ENCODE measurements at places on chromosomes 5 and 9.

DNA sequence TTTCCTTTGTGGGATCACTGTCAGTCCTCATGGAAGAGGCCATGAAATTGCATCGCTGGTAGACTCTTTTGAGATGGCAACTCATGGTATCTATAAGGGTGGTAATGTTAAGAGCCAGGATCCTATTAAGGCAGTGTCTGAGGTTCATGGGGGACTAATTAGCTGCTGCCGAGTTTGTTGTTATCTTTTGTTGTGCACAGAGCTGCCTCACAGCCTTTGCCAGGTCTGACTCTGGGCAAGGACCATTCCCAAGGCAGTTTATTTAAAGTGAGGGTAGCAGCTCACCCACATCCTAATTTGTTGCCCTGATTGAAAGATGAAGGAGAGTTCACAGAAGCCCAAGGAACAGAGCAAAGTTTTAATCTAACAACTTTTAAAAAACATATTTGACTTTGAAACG lies 7.9 kb downstream of the SMARCA2 start:
- no peak for DNase-seq

DNA sequence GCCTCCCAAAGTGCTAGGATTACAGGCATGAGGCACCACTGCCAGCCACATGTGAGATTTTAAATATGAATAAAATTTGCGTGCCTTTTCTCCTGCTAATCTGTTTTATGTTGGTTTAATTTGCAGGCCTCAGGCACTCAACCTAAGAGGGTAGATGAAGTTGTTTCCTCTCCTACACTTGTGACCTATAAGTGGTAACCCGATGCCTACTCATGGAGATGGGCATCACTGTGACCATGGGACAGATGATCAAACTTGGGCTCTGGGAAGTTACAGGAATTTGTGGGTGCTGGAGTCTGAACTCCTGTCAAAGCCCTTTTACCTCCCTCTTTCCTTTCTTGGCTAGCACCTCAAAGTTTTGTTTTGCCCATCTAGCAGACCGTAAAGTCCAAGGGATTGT lies 1.1 kb downstream of the SLC28A3 start:
- no peak for DNase-seq

- DNase-seq, result no peak
Measured at GRCh38 chr9:93634311-93635185, 58.2 kb downstream of the PHF2 start.

GRCh38 chr9:127558581-127559246 lies 53.4 kb upstream of the STXBP1 start:
- no peak for DNase-seq

DNA sequence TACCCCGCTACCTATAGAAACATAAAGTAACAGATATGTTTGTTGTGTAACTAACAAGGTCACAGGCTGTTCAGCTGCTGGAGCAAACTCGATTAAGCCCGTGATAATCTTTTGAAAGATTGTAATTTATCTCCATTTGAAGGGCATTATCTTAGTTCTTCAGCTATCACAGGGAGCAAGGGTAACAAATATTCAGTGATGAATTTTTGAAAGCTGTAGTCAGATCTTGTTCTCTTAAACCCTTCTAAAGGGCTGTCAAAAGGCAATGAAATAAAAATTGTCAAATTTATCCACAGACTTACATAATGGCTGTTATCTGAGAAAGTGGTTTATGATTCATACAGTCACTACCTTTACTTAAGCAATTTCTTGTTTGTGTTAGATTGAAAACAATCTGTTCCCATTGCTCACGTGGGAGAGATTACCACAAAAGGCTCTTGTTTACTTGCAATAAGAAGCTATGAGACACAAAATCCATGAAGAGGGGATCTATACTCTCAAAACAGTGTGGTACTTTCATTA lies 78.3 kb upstream of the ZNF608 start:
- no peak for DNase-seq

GRCh38 chr9:134647359-134648080 lies 5.9 kb downstream of the COL5A1 start:
- DNase-seq, result no peak

DNA sequence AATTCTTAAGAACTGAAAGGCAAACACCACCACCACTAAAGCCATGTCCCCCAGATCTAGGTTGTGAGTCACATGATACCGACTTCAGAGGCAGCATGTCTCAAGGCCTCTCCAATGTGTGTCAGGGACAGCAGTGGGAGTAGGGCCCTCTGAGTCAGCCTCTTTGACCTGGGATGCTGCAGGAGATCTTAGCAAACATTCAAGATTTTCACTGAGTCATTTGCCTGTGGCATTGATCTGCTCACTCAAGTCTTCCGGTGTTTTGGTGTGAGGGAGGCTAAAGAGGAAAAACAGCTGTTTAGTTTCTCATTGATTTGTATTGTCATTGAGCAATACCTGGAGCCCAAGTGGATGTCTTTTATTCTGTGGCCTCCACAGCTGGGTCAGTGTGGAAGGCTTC lies 36.1 kb downstream of the TMC1 start:
- DNase-seq, result peak; percentile 54

- DNase-seq, result no peak
Measured at GRCh38 chr5:3741374-3741770, 145.7 kb downstream of the IRX1 start.

DNA sequence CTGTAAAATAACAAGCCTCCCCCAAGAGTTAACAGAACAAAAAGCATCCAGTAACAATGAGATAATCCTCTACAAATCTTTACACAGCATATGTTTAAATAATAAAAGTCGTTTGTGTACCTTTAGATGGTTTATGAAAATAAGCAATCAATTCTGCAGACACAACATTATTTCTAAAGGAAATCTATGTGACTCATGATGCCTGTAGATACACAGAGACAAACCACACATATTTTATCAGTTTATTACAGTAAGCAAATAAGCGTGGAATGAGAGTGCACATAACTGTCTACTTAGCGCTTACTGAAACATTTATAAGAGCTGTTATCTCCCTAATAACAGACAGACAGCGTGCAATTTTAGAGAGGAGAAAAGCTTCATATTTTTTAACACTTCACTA lies 243.6 kb downstream of the AP3B1 start:
- no peak for DNase-seq

DNA sequence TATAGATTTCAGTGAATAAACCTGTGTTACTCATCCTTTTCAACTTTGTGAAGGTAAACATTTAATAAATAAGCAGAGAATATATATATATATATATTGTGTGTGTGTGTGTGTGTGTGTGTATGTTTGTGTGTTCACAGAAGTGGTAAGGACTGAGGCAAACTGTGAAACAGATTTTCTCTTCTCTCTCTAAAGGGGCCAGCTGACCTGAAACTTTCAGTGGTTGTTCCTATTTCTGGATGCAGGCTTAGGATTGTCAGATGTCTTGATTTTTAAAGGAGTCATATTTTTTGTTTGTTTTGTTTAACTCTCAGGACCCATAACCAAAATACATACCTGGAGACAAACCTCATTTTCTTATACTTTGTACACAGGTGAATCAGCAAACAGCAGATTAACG lies 714.9 kb upstream of the MEF2C start:
- no peak for DNase-seq

- no peak for DNase-seq
Measured at GRCh38 chr5:42751044-42751443, 5.6 kb upstream of the CCDC152 start.

GRCh38 chr9:134193912-134194535 lies 29.7 kb upstream of the RNU6ATAC start:
- no peak for DNase-seq

- DNase-seq, result no peak
Measured at GRCh38 chr9:34689116-34689470, 2.0 kb downstream of the CCL19 start.

DNA sequence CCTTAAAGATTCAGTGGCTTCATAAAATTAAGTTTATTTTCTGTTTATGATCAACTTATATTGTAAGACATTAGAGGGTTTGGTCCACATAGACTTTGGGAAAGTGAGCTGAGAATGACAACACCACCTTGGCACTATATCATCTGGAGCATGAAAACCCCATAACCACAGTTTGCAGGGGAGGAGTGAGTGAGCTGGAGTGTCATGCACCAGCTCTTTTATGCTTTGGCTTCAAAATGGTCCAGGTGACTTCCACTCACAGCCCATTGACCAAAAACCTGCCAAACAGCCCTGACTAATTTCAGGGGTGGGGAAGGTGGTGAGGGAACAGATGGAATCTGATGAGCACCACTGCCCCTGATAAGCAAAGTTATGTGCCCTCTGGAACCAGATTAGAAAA lies 295.8 kb downstream of the DMRTA1 start:
- no peak for DNase-seq

- DNase-seq, result no peak
Measured at GRCh38 chr5:149902177-149902576, 42.4 kb downstream of the PDE6A start.

DNA sequence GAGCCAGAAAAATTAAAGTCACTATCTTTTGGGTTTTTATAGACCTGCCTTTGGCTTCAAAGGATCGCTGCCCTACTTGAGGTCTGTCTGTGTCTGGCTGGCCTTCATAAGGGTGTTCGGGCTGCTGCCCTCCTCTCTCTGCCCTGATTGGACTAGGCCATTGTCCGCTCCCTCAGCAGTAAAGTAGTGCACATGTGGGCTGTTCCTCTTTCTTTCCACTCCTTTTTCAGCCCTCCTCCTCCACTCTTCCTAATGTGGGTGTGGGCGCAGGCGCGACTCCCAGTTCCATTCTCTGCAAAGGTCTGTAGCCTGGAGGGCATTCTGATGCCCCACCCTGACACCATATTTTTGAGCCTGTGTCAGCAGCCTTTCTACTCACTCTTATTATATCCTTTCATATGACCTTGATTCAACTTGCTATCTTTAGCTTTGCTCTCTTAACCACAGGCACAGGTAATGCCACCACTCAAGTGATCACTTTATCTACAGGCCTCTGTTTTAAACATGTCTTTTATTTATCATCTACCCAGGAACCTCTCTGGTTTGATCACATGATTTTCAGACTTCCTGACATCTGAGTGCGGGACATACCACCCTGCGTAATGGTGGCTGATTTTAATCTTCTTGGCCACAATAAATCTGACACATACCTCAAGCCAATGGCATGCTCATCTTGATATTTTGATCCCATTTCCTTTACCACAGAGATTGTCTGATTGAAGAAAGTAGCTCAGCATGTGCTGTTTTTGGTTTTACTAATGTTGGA lies 144.5 kb downstream of the AOPEP start:
- no peak for DNase-seq

GRCh38 chr5:98398465-98398864 lies 375.0 kb upstream of the RGMB start:
- DNase-seq, result no peak

GRCh38 chr5:63401436-63402046 lies 560.7 kb downstream of the HTR1A start:
- DNase-seq, result no peak

DNA sequence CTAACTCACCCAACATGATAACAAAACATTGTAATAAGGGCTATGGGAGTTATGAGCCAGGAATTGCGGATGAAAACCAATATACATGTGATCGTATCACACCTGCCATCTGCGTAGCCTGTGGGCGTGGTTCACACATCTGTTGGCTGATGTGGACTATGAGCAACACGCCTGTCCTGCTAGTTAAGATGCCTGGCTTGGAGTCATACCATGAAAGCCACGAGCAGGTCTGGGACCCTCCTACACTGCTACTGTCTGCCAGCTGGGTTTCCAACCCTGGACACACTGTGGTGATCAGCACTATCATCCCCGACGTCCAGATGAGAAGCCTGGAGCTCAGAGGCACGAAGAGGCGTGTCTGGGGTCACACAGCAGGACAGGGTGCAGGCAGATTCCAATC lies 40.2 kb downstream of the STK10 start:
- no peak for DNase-seq

DNA sequence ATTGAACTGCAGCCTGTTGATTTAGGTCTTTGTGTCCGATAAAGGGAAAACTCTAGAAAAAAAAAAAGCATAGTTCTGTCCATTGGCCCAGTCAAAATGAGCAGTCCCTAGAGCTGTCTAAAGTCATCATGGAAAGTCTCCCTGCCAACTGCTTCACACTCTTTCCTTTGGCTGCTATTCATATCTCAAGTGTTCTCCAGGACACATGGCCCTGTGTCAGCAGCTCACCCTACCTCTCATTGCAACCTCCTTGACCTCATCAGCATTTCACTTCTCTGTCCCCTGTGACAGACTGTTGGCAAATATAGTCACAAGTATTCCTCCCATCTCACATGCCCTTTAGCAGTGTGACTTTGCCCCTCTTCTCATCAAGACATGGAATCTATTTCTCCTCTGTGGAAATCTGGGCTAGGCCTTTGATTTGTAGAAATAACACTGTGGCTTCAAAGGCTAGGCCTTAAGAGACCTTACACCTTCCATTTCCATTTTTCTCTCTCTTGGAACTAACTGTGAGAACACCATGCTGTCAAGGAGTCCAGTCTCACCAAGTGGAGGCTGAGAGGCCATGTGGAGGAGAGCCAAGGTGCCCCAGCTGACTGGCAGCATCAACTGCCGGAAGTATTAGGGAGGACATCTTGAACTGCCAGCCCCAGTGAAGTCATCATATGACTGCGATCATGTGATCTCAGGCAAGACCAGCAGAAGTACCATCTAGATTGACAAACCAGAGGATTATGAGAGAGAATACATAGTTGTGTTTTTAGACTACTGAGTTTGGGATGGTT lies 149.4 kb upstream of the TARS1 start:
- DNase-seq, result no peak

DNA sequence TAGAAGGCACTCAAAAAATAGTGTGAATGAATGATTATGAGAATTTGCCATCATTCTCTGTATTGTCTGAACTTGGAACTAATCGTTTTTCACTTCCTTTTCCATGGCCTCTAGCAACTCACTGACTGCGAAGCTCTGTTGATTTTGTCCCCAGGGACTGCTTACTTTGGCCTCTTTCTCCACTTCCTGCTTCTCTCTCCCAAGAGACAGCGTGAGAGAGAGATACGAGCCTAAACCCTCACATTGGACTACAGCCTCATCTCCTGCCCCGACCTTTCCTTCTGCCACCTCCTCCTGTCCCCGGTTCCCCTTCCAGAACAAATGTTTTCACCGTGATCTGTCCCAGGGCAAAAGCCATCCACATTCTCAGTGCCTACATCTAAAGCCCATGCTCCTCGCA lies 300.8 kb upstream of the PANK3 start:
- DNase-seq, result no peak

GRCh38 chr9:92715488-92716231 lies 45.7 kb upstream of the IPPK start:
- DNase-seq, result no peak

GRCh38 chr5:86997516-86997915 lies 270.2 kb upstream of the RASA1 start:
- DNase-seq, result no peak

- DNase-seq, result no peak
Measured at GRCh38 chr5:160685695-160686094, 166.3 kb downstream of the ATP10B start.

- DNase-seq, result no peak
Measured at GRCh38 chr5:61766141-61766540, 434.1 kb downstream of the ZSWIM6 start.

GRCh38 chr9:130837002-130837511 lies 2.0 kb downstream of the ABL1 start:
- DNase-seq, result no peak

- no peak for DNase-seq
Measured at GRCh38 chr5:334903-335739, 13.6 kb downstream of the AHRR start.

GRCh38 chr9:37968228-37968701 lies 64.3 kb upstream of the SLC25A51 start:
- DNase-seq, result no peak

- no peak for DNase-seq
Measured at GRCh38 chr5:124287813-124288212, 458.6 kb downstream of the ZNF608 start.

- no peak for DNase-seq
Measured at GRCh38 chr9:34072410-34072809, 23.7 kb upstream of the UBAP2 start.

Data from activated T-cell treated with anti-CD3 and anti-CD28 coated beads, Interleukin-2, amount 50 U/mL, for 24 hours (primary cell).